ENCODE measurements at places on chromosomes 5 and 9. TPM values are rescaled to one million over a fixed set of nuclear protein-coding genes. Genes with fewer than 3 reads are reported as not detected.

The CDH9 gene
- total RNA-seq, result not detected

The SLC6A18 gene
- total RNA-seq, result not detected

The CCL21 gene
- total RNA-seq, result not detected

The NPR2 gene
- total RNA-seq, result 30.8 TPM

The HRCT1 gene
- total RNA-seq, result 0.87 TPM

The BTNL3 gene
- total RNA-seq, result 0.36 TPM

The ARL14EPL gene
- not detected for total RNA-seq

DNA sequence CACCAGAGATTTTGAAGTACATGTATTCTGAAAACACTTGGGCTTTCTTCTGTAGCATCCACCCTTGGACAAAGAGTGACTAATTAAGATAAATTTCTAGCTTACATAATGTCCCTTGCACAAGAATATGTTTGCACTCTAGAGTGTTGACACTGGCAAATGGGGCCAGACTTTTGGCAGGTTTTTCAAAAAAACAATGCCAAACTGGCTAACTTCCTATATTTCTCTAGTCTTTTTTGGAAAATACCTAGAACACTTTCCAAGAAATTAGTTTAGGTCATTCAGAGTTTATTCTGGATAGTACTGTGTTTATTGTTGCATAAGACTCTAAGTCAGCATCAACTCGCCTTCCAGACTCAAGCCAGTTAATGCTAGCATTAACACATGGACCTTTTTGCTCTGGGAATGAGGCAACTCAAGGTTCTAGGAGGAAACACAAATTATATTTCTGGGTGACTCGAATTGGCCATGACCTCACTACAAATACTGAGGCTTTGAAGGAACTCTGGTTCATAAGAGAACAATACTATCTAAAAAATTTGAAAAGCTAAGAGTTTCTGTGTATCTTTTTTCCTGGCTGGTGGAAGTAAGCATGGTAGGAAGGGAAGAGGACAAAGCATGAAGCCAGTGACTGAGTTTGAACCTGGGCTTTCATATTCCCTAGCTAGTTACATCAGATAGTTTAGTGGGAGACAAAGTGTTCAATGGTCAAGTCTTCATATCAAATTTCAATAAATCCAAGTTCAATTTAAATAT, 101.6 kb downstream of the NREP start:
- H3K27me3 ChIP-seq, result no peaks in the 10 kb centered on the region
- H3K27ac ChIP-seq, result no peak overlapping the region
- peaks cover 3% of the 10 kb centered on the region for H3K36me3 ChIP-seq
- no peak for DNase-seq
- H3K4me3 ChIP-seq, result no peak overlapping the region

DNA sequence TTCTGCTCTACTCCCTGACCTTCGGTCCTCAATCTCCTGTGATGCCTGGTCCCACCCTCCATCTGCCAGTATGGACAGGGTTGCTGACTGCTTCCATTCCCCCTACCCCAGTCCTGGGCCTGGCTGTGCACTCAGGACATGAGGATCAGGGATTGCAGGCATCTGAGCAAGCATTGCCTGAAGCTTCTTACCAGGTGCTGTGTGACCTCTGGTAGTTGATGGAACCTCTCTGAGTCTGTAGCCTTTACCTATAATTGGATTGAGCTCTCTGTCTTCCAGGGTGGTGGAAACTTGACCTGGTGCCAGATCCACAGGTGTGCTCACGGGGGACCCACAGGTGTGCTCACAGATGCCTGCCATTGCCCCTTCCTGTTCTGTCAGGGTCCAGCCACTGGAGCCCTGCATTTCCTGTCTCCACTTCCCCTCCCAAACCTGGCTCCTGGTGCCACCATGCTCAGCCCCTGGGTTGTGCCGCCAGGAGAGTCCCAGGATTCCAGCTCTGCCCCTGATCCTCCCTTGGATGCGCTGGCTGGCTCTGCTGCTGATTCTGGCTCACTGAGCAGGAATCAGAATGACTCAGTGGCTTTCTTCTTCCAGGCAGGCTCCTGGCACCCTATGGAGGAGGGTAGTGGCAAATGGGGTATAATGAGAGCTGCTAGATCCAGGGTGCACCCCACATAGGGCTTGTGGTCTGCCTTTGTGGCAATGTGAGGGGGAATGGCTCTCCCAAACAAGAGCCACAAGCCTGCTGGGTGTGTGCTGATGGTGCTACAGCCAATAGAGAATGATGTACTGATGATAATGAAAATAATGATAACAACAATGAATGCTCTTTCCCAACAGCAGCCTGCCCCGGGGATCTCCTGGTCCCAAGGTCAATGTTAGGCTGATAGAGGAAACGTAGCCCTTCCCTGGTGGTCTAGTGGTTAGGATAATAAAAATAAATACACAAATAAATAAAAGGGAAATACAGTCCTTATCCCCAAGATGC, 35.2 kb upstream of the PSD2 start:
- no peak overlapping the region for H3K27ac ChIP-seq
- H3K36me3 ChIP-seq, result peaks cover 2% of the 10 kb centered on the region
- peaks cover 34% of the 10 kb centered on the region for H3K4me1 ChIP-seq
- H3K4me3 ChIP-seq, result no peak overlapping the region

DNA sequence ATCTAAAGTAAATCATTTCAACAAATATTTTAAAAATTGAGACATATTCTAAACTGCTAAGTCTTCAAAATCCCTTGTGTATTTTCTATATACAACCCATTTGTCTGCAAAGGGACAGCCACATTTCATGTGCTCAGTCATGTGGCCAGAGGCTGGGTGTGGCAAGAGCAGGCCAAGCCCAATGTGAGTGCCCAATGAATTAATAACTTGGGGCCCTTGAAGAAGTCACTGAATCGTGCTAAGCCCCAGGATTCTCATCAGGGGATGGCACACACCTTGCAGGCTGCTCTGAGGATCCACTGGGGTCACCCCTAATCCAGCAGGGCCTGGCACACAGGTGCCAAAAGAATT, 78.2 kb upstream of the SMIM23 start:
- peaks cover 3% of the 10 kb centered on the region for H3K27me3 ChIP-seq
- peaks cover 2% of the 10 kb centered on the region for H3K4me1 ChIP-seq
- no peak overlapping the region for H3K27ac ChIP-seq
- no peaks in the 10 kb centered on the region for H3K36me3 ChIP-seq

GRCh38 chr5:2111569-2112105, 228.9 kb upstream of the IRX4 start:
- no peaks in the 10 kb centered on the region for H3K4me1 ChIP-seq
- peaks cover 3% of the 10 kb centered on the region for H3K36me3 ChIP-seq
- no peak for DNase-seq
- no peak overlapping the region for H3K4me3 ChIP-seq
- H3K27me3 ChIP-seq, result no peaks in the 10 kb centered on the region

GRCh38 chr9:135969064-135969683, 8.0 kb upstream of the UBAC1 start:
- peaks cover 7% of the 10 kb centered on the region for H3K4me1 ChIP-seq
- DNase-seq, result no peak
- H3K27me3 ChIP-seq, result peaks cover 5% of the 10 kb centered on the region
- H3K36me3 ChIP-seq, result no peaks in the 10 kb centered on the region

DNA sequence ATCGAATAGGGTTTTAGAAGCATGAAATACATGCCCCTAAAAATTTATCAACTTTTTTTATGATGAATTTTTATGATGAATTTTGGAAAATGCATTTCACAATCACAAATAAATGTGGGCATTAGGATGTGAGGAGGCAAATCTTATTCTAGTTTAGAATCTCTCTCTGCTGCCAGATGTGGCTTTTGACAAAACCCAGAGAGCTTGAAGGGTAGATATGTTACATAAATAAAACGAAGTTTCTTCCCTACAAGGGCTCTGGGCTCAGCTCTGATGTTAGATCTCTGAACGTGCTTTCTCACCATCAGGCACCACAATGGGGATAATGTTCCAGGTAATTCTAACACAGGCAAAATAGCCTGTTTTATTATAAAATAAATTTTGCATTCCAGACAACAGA, 102.3 kb upstream of the ADAMTSL1 start:
- H3K36me3 ChIP-seq, result no peaks in the 10 kb centered on the region
- H3K27ac ChIP-seq, result no peak overlapping the region
- H3K4me3 ChIP-seq, result no peak overlapping the region
- peaks cover 2% of the 10 kb centered on the region for H3K27me3 ChIP-seq
- DNase-seq, result no peak

GRCh38 chr5:140875085-140876065, at the start of gene PCDHA12:
TSS of gene PCDHA12 (plus strand) at chr5:140875308. CDS start at chr5:140875473, 165 bp downstream.
- DNase-seq, result peak; percentile 33
- peaks cover 3% of the 10 kb centered on the region for H3K4me1 ChIP-seq
- H3K36me3 ChIP-seq, result peaks cover 4% of the 10 kb centered on the region
- peak within 1 kb of the TSS; percentile 80 for H3K27ac ChIP-seq

DNA sequence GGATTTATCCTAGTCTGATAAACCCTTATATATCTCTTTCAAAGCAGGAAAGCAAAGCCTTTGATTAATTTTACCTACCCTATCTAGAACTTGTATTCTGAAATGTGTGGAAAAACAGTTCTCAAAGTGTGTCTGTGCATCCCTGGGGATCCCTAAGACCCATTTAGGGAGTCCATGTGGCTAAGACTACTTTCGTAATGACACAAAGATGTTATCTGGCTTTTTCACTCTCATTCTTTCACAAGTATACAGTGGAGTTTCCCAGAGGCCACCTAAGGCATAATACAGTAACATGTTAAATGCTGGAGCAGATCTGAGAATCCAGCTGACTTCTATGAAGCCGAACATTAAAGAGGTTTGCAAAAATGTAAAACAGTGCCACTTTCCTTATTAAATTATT, 54.3 kb upstream of the TNFSF15 start:
- H3K27me3 ChIP-seq, result no peaks in the 10 kb centered on the region
- no peak overlapping the region for H3K4me3 ChIP-seq
- no peak overlapping the region for H3K27ac ChIP-seq
- DNase-seq, result no peak
- peaks cover 3% of the 10 kb centered on the region for H3K4me1 ChIP-seq

DNA sequence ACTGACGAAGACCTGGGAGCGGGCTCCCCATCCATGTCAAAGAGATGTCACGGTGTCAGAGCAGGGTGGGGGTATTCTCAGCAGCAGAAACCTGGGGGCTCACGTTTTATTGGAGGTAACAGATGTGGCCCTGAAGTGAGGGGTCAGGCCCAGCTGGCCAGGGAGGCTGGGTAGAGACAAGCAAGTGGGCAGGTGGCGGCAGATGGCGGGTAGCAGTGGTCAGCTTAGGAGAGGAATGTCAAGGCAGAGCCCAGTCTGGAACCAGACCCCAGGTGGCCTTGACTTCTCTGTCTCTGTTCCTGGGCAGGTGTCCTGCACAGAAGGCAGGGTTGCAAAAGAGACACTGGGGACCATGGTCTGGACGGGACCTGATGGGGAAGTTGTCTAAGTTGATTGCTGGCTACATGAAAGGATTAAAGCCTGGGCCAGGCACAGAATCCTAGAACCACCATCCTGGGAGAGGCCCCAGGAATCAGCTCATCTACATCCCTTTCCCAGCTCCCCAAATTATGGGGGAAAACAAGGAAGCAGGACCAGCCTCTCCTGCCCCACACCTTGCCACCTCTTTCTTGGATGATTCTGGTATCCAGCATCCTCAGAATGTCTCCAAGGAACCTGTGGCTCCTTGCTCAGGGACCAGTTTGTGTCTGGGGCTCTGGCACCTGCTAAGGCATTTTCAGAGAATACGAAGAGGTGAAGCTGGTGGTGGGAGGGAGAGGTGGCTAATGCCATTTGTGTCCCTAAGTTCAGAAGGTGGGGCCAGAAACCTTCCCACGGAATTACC, 72.5 kb downstream of the AMBP start:
- H3K36me3 ChIP-seq, result peaks cover 21% of the 10 kb centered on the region
- no peak overlapping the region for H3K4me3 ChIP-seq
- peaks cover 4% of the 10 kb centered on the region for H3K4me1 ChIP-seq
- H3K27ac ChIP-seq, result no peak overlapping the region
- DNase-seq, result peak; percentile 1

DNA sequence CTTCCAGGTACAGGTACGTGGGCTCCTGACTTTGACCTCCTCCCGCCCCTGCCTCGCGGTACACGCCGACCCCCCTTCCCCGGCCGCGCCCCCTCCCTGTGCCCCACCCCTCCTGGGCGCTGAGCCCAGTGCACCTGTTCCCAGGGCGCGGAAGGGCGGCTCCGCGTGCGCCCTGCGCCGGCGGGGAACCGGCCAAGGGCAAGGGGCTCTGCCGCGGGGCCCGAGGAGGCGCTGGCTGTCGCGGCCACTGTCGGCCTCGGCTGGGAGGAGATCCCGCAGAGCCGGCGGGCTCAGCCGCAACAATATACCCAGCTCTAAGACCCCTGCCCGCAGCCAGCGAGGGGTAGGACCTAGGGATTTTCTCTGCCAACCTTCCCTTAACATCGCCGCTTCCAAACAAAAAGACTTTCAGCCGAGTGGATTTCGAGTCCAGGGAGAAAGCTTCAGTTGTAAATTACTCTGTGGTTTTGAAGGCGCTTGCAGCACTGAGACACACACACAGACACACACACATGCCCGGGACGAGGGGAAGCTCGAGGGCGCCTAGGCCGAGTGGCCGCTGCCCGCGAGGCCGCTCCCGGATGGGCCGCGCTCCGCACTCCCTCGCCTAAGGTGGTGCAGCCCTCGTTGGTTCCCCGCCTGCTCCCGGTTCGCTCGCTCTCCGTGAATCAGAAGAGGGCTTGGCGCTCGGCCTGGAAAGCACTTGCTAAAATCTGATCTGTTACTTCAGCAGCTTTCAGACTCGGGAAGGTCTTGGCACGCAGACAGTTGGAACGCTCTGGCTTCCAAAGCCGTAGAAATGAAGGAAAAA, 1.2 kb downstream of the FGF18 start:
- H3K27ac ChIP-seq, result no peak overlapping the region
- no peak for DNase-seq
- H3K27me3 ChIP-seq, result peaks cover 8% of the 10 kb centered on the region
- H3K36me3 ChIP-seq, result no peaks in the 10 kb centered on the region
- peak overlapping the region; percentile 82 for H3K4me3 ChIP-seq
- peaks cover 7% of the 10 kb centered on the region for H3K4me1 ChIP-seq

DNA sequence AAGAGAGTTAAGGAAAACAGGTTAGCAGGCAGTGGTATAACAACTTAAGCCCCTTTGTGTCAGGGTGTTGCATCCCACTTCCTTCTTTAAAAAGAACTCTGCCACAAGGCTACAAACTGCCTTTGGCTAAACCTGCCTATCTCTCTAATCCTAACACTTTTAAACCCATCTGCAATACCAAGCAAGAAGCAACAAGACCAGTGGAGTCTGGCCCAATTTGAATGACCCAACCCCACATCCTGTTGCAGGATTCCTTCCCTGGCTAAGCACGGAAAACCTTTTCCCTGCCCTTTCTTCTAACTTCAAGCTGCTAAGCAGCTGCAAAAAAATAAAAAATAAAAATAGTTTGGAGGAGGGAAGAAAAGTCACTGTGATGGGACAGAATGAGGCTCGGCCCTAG, 27.1 kb downstream of the ABCA1 start:
- H3K4me3 ChIP-seq, result no peak overlapping the region
- DNase-seq, result no peak
- peaks cover 64% of the 10 kb centered on the region for H3K4me1 ChIP-seq

DNA sequence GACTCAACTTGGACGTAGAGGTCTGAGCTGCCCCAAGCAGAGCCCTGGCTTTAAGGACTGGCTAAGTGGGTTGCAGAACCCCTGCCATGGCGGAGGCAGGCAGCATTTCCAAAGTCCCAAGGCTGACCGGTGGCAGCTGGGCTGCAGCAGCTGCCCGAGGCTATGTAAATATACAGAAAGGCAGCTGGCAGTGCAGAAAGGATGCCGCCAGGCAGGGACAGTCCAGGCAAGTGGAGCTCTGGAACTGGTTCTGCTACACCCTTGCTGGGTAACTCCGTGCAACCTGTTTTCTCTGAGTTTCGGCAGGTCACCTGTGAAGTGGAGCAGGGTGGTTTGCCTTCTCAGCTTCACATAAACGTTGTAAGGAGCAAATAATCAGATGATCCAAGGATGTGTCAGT, 46.0 kb downstream of the SHB start:
- H3K27ac ChIP-seq, result peak overlapping the region; percentile 36
- no peak for DNase-seq
- H3K4me3 ChIP-seq, result no peak overlapping the region
- H3K36me3 ChIP-seq, result no peaks in the 10 kb centered on the region
- H3K27me3 ChIP-seq, result peaks cover 10% of the 10 kb centered on the region

Data from endothelial cell (in vitro differentiated cells).